ENCODE measurements at places on chromosomes 16 and 17. TPM values are rescaled to one million over a fixed set of nuclear protein-coding genes. Genes with fewer than 3 reads are reported as not detected.

KRT31 gene
- total RNA-seq = not detected

GRCh38 chr16:24124291-24124690 is 131.8 kb upstream of the CACNG3 start:
- no peak for DNase-seq

ENPP7 gene
- not detected for total RNA-seq

DNA sequence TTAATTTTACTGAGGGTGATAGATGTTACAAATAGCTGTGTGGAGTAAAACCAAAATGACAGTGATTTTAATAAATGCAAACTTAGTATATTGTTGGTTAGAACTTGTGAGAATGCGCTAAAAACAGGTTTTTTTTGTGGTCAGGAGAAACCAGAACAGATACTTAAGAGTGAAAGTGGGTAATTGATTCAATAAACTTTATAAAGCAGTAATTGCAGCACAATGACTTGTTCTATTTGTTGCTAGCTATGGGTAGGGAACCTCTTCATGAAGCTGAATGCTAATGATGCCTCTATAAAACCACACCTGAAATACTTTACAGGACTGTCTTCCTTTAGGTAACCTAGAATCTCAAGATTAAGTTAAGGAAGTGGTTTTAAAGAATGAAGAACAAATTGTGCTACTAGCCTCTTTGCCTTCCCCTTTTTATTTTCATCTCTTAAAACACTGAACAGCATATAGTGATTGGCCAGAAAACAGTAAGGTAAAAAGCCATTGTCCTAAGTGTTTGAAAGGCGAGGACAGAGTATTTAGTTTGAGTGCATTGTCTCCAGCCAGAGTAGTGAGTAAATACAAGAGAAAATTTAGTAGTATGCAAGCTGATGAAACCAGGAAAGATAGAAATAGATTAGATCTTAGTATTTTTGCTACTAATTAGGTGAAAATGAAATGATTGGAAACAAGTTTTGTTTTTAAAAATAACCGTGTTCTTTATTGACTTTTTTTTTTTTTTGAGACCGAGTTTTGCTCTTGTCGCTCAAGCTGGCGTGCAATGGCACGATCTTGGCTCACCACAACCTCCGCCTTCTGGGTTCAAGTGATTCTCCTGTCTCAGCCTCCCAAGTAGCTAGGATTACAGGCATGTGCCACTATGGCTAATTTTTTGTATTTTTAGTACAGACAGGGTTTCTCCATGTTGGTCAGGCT is 6.0 kb downstream of the GGNBP2 start:
- no peak for DNase-seq

DNA sequence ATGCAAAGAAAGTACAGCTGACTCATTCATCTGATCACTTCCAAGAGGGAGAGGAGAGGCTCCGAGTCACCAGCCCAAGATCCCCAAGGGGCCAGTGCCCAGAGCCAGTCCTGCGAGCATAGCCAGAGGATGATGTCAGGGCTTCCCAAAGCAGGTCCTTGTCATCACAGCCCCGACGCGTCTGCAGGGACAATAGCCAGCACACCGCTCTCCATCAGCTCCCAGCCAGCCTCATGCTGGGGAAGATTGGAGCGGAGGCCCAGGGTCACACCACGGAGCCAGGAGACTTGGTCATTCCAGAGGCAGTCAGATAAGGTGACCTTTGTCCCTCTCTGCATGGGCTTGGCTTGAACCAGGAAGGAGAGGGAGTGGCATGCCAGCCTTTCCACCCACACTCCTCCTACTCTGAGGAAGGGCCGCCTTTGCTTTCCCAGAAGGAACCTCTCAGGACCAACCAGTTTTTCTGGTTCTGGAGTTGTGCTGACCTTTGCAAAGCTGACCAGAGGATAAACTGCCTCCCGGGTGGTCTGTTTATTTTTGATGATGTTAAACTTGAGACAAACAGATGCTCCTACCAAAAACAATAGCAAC is 58.3 kb upstream of the ARHGAP44 start:
- no peak for DNase-seq

DNA sequence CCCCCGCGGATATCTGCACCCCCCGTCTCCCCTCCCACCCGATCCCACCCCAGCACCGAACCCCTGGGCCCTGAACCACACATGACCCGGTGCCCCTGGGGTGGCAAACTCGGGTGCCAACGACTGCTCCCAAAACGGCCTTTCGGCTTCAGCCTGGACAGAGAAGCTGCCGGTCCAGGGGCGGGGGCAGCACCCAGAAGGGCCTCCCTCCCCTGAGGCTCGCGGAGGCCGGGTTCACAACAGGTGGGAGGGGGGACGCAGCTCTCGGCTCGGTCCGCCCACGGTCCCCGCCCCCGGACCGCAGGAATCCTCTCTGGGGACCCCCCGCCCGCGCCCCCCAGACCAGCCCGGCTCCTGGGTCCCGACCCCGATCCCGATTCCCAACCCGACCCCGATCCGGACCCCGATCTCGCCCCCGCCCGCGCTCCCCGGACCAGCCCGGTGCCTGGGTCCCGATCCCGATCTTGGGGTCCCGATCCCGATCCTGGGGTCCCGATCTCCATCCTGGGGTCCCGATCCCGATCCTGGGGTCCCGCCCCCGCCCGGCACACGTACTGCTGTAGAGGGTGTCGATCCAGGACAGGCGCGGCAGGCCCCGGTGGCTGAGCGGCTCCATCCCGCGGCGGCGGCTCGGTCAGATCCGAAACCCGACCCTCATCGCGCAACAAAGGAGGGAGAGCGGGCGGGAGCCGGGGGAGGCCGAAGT is 516 bp downstream of the ABR start:
- no peak for DNase-seq

GRCh38 chr17:2814481-2815341 is 18.5 kb downstream of the RAP1GAP2 start:
- peak; percentile 94 for DNase-seq

DNA sequence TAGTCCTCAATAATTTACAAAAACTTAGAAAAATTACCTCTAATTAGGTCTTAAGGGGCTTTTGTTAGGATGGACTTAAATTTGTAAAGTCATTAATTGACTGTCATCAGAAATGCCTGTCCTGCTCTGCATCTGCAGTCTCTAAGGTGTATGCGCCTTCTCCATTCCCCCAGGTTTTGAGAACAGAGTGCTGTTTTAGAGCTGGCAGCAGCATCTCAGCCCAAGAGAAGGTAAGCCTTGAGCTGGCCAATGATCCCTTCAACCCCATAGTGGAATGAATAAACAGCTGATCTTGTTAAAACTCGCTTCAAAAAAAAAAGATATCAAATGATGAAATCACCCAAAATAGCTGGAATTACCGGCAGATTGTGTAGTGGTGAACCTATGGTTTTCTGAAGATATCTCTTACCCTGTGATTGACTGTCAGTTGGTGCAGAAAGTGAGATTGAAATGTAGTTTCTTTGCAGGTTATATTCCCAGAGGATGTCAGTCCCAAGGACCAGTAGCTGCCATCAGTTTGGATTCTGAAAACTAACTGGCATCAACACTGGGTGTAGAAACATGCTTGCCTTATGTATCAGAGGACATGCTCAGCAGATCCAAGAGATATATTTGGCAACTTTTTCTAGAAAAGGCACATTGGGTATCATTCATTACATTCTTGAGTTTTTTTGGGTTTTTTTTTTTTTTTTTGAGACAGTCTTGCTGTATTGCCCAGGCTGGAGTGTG is 25.7 kb downstream of the TRPV2 start:
- no peak for DNase-seq

TMEM220 gene
- 0.79 TPM for total RNA-seq

CCL1 gene
- total RNA-seq = not detected

DNA sequence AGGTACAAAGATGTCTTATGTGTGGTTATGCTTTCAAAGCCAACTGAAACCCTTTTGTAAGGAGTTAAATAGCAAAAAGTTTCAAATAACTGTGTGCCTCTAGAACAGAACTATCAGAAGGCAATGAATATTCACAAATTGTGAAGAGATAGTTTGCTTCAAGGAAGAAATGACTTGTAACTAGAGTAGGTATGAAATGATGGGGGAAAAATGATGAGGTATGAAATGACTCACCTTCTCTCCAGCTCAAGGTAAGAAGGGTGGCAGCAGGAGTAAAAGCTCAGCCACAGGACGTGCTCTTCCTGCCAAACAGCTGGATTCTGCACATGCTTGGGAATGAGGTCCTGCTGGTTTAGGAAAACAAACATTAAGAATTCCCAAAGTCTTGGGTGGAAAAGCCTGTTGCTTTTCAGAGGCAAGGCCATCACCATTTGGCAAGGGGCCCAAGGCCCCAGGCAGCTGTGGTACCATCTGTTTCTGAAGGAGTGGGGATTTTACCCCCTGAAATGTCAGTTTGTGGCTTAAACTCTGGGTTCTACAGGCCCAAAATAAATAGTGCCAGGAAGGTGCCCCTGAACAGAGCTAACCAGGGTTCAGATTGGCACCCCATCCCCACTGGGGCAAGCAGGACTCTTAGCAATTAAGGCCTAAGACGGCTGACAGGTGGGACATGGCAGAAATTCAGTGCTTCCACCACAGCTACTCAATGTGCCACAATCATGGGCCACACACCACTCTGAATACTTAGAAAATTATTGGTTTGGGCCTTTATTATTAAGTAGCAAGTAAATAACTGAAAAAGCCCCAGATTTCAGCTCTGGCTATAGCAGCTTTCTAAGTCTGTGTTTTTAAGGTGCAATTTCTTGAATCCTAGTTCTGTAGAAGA is 13.3 kb downstream of the HERPUD1 start:
- peak; percentile 65 for DNase-seq

DNA sequence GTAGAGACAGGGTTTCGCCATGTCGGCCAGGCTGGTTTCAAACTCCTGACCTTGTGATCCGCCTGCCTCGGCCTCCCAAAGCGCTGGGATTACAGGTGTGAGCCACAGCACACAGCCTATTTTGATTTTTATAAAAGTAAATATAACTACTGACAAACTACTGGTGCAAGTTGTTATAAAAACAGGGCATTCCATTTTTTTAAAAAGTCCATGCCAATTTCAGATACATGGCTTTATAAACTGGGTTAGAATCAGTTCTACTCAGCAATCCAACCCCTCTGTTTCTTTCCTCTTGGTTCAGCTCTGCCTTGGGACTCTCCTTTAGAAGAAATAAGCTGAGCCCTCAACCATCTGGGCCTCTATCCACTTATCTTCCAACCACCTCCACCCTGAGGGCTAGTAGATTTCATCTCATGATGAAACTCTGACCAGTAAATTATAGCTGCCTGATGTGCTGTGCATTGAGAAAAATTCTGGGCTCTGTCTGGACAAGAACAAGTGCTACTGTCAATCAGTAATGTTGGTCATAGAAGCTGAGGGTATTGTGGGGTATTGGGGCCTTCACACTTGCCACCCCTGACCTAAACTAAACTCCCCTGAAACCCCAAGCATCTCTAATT is 10.2 kb downstream of the RANBP10 start:
- DNase-seq = no peak

All from activated naive CD4-positive, alpha-beta T cell treated with anti-CD3 and anti-CD28 coated beads for 36 hours (primary cell).